Tibial artery (tissue), 4 donors: ENCODE measurements at places on chromosomes 12 and 14.

GRCh38 chr14:26605602-26606001, 7.8 kb upstream of the NOVA1 start:
- H3K4me3 ChIP-seq = no peak overlapping the region
- H3K4me1 ChIP-seq = no peaks in the 10 kb centered on the region
- H3K27me3 ChIP-seq = no peaks in the 10 kb centered on the region
- H3K36me3 ChIP-seq = no peaks in the 10 kb centered on the region
- H3K27ac ChIP-seq = no peak overlapping the region
- DNase-seq = no peak

GRCh38 chr12:120199595-120200306, 1.2 kb downstream of the RPLP0 start:
- H3K4me3 ChIP-seq = peak overlapping the region; percentile 75
- H3K4me1 ChIP-seq = peaks cover 22% of the 10 kb centered on the region
- H3K36me3 ChIP-seq = peaks cover 37% of the 10 kb centered on the region
- no peaks in the 10 kb centered on the region for H3K27me3 ChIP-seq

GRCh38 chr14:67990576-67990975, 171.0 kb downstream of the RAD51B start:
- no peaks in the 10 kb centered on the region for H3K36me3 ChIP-seq
- H3K4me1 ChIP-seq = no peaks in the 10 kb centered on the region
- H3K27ac ChIP-seq = no peak overlapping the region
- no peak overlapping the region for H3K4me3 ChIP-seq
- no peak for DNase-seq
- H3K27me3 ChIP-seq = no peaks in the 10 kb centered on the region

GRCh38 chr12:47903151-47903611, 1.6 kb downstream of the VDR start:
- peaks cover 27% of the 10 kb centered on the region for H3K4me1 ChIP-seq
- H3K36me3 ChIP-seq = no peaks in the 10 kb centered on the region
- peaks cover 4% of the 10 kb centered on the region for H3K27me3 ChIP-seq
- peak overlapping the region; percentile 69 for H3K4me3 ChIP-seq
- DNase-seq = peak; percentile 34
- peak overlapping the region; percentile 4 for H3K27ac ChIP-seq

DNA sequence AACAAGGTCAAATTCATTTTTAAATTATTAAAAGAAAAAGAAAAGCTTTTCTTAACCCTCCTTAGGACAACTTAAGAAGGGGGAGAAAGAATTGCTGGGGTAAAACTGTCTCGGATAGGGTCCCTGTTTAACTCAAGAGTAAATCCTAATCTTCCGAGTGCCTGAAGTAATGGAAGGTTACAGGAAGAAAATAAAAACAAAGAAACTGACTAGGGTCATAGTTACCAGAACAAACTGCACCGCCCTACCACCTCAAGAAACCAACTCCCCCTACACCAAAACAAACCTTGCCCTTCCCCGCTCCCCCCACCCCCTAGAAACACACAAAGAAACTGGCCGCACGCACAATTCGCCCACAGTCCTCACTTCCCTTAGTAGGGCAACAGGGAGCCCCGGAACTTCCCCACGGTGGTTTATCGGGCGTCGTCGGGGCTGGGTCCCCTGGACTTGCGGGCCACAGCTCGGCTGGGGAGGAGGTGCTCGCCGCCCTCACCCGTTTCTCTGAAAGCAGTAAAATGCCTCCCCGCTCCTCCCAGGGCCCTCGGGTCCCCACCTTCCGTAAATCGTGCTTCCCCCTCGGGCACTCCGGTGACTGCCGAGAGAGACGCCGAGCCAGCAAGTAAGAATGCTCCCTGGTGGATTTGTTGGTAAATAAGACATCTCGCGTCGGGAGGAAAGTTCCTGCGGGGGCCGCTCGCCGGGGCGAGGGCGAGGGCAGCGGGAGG, 2.4 kb downstream of the SINHCAF start:
- peak overlapping the region; percentile 91 for H3K4me3 ChIP-seq
- H3K27me3 ChIP-seq = no peaks in the 10 kb centered on the region
- H3K27ac ChIP-seq = peak overlapping the region; percentile 80
- peak; percentile 41 for DNase-seq
- H3K36me3 ChIP-seq = no peaks in the 10 kb centered on the region

DNA sequence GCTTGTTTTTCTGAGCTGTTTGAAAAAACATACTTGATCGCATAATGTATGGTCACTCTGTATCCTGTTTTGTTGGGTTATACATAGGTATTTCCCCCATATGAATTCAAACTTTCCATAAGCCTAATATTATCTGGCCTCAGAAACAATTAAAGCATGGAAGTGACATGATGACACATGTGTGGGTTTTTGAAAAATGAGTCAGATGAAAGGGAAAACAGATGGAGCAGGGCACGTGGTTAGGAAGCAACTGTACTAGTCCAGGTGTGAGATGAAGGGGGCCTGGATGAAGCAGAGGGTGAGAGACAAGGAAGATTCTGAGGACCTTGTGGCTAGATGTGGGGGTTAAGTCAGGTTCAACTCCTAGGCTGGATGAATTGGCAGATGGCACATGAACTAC, 92.7 kb upstream of the DNM1L start:
- no peak for DNase-seq
- H3K36me3 ChIP-seq = peaks cover 33% of the 10 kb centered on the region
- no peaks in the 10 kb centered on the region for H3K27me3 ChIP-seq
- H3K27ac ChIP-seq = no peak overlapping the region
- no peaks in the 10 kb centered on the region for H3K4me1 ChIP-seq

DNA sequence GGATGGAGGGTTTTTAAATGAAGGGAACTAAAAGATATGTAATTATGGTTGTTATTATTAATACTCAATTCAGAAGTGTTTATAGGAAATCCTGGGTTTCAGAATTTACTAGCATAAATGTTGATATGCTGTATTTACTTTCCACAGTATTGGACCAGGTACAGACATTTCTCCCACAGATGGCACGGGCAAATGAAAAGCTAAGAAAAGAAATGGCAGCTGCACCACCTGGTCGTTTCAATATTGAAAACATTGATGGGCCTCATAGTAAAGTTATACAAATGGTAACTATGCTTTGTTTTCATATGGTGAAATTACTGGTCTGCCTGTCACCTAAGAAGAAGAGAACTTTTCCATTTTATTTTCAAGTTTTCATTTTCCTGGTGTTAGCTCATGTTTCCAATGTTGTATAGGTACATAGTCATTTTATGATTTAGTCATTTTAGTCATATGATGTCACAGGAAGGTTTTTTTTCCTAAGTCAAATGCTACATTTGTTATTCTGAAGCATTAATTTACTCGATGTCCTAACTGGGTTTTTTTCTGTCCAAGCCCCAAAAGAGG, 5.5 kb downstream of the NOPCHAP1 start:
- peaks cover 61% of the 10 kb centered on the region for H3K36me3 ChIP-seq
- no peak for DNase-seq

- no peaks in the 10 kb centered on the region for H3K27me3 ChIP-seq
- no peak for DNase-seq
- no peaks in the 10 kb centered on the region for H3K36me3 ChIP-seq
- no peaks in the 10 kb centered on the region for H3K4me1 ChIP-seq
- no peak overlapping the region for H3K4me3 ChIP-seq
- no peak overlapping the region for H3K27ac ChIP-seq
Observed at GRCh38 chr12:75196865-75197264, 12.8 kb downstream of the KCNC2 start.

- H3K27me3 ChIP-seq = peaks cover 10% of the 10 kb centered on the region
- no peak overlapping the region for H3K4me3 ChIP-seq
- H3K27ac ChIP-seq = no peak overlapping the region
- DNase-seq = no peak
- H3K4me1 ChIP-seq = no peaks in the 10 kb centered on the region
- no peaks in the 10 kb centered on the region for H3K36me3 ChIP-seq
Observed at GRCh38 chr12:5965950-5966383, 20.9 kb upstream of the ANO2 start.

DNA sequence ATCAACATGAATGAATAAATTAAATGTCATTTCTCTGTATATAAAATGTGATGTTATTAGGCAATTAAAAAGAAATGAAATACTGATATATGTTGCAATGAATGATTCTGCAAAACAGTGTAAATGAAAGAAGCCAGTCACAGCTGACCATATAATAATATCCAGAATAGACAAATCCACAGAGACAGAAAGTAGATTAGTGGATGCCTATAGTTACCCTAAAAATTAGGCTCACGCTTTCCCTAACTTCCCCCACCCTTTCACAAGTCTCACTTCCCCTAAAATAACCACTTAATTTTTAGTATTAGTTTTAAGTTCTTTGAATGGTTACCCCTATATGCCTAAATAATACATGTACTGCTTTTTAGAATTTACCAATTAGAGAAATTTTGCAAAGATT, 348.9 kb upstream of the FAR2 start:
- H3K27me3 ChIP-seq = no peaks in the 10 kb centered on the region
- no peaks in the 10 kb centered on the region for H3K36me3 ChIP-seq
- H3K27ac ChIP-seq = no peak overlapping the region
- H3K4me1 ChIP-seq = no peaks in the 10 kb centered on the region

- H3K27me3 ChIP-seq = no peaks in the 10 kb centered on the region
- no peak overlapping the region for H3K4me3 ChIP-seq
- H3K36me3 ChIP-seq = no peaks in the 10 kb centered on the region
- no peak overlapping the region for H3K27ac ChIP-seq
- no peak for DNase-seq
Observed at GRCh38 chr12:25771041-25771440, 187.4 kb upstream of the RASSF8 start.

DNA sequence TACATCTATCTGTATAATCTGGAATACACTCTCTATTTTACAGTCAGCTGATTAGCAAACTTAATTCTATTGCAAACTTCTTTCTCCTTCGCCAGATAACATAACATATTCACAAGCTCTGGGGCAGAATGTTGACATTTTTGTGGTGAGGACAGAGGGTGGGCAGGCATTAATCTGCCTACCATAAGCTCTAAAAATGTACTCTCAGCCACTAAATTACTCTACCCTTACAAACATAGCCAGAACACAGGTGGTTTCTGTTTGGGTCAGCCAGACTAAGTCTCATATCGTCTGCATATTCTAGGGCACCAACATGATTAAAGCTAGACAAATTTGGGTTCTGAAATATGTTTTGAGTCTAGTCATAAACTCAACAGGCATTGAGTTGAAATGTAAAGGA, 90.1 kb downstream of the SLC6A15 start:
- H3K4me1 ChIP-seq = no peaks in the 10 kb centered on the region
- no peaks in the 10 kb centered on the region for H3K36me3 ChIP-seq
- no peak overlapping the region for H3K4me3 ChIP-seq
- no peak overlapping the region for H3K27ac ChIP-seq
- no peak for DNase-seq

DNA sequence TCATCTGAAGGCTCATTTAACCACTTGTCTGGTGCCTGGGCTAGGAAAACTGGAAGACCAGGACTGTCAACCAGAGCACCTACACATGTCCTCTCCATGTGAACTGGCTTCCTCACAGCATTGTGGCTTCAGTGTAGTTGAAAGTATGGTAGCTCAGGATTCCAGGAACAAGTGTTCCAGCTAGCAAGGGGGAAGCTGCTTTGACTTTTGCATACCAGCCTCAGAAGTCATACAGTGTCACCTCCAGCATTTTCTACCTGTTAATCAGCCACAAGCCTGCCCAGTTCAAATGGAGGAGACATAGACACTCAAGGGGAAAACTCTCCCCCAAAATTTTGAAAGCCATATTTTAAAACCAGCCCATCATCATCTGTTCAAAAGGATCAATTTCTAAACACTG, 212.8 kb upstream of the CAND1 start:
- no peak overlapping the region for H3K27ac ChIP-seq
- no peaks in the 10 kb centered on the region for H3K36me3 ChIP-seq
- no peak for DNase-seq
- no peaks in the 10 kb centered on the region for H3K4me1 ChIP-seq

GRCh38 chr12:63098851-63099250, 52.1 kb downstream of the AVPR1A start:
- H3K4me1 ChIP-seq = no peaks in the 10 kb centered on the region
- no peak overlapping the region for H3K27ac ChIP-seq
- no peak overlapping the region for H3K4me3 ChIP-seq
- H3K27me3 ChIP-seq = no peaks in the 10 kb centered on the region
- no peak for DNase-seq

- H3K27ac ChIP-seq = no peak overlapping the region
- H3K4me1 ChIP-seq = no peaks in the 10 kb centered on the region
- H3K4me3 ChIP-seq = no peak overlapping the region
- H3K36me3 ChIP-seq = peaks cover 2% of the 10 kb centered on the region
- no peak for DNase-seq
Observed at GRCh38 chr14:94611179-94611578, 1.0 kb upstream of the SERPINA3 start.

DNA sequence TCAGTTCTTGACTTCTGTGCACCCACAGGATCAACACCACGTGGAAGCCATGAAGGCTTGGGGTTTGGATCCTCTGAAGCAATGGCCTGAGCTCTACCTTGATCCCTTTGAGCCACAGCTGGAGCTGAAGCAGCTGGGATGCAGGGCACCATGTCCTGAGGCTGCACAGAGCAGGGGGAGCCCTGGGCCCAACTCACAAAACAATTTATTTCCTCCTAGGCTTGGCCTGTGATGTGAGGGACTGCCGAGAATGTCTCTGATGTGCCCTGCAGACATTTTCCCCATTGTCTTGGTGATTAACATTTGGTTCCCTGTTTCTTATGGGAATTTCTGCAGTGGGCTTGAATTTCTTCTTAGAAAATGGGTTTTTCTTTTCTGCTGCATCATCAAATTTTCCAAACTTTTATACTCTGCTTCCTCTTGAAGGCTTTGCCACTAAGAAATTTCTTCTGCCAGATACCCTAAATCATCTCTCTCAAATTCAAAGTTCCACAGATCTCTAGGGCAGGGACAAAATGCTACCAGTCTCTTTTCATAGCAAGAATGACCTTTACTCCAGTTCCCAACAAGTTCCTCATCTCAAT, 288.2 kb downstream of the CCDC59 start:
- no peak overlapping the region for H3K27ac ChIP-seq
- DNase-seq = no peak
- no peaks in the 10 kb centered on the region for H3K27me3 ChIP-seq
- H3K36me3 ChIP-seq = no peaks in the 10 kb centered on the region
- H3K4me1 ChIP-seq = no peaks in the 10 kb centered on the region

GRCh38 chr12:3920351-3921150, 47.4 kb upstream of the PARP11 start:
- no peak overlapping the region for H3K4me3 ChIP-seq
- H3K27me3 ChIP-seq = no peaks in the 10 kb centered on the region
- peaks cover 8% of the 10 kb centered on the region for H3K4me1 ChIP-seq
- H3K27ac ChIP-seq = no peak overlapping the region
- H3K36me3 ChIP-seq = no peaks in the 10 kb centered on the region

DNA sequence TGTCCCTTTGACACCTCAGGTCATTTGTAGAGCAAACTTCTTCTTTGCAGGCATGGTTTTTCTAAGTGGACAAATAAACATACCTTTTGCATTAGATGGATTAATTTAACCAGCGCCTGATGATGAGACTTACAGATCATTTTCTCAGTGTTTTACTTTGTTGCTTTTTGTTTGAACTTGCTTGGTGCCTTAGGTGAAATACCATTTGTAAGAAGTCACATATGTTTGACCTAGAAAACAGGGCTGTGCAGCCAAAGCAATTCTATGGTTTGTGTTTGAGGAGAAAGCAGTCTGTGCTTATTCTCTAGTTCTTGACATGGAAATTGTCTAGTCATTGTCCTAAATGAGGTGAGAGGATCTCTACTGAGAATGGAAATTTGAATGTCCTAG, 111.1 kb downstream of the DIP2B start:
- DNase-seq = no peak
- H3K4me3 ChIP-seq = no peak overlapping the region
- no peaks in the 10 kb centered on the region for H3K36me3 ChIP-seq
- H3K27me3 ChIP-seq = no peaks in the 10 kb centered on the region
- no peak overlapping the region for H3K27ac ChIP-seq
- no peaks in the 10 kb centered on the region for H3K4me1 ChIP-seq

GRCh38 chr12:114935658-114936057, 251.7 kb upstream of the TBX3 start:
- H3K4me3 ChIP-seq = no peak overlapping the region
- no peaks in the 10 kb centered on the region for H3K36me3 ChIP-seq
- DNase-seq = no peak
